ENCODE measurements at places on chromosomes 1 and 21.

- no peak for DNase-seq
These were observed 1530.9 kb upstream of the TPTE start for GRCh38 chr21:8990326-8991087.

- DNase-seq, result no peak
These were observed 33.4 kb upstream of the GPR153 start for GRCh38 chr1:6294080-6294889.

DNA sequence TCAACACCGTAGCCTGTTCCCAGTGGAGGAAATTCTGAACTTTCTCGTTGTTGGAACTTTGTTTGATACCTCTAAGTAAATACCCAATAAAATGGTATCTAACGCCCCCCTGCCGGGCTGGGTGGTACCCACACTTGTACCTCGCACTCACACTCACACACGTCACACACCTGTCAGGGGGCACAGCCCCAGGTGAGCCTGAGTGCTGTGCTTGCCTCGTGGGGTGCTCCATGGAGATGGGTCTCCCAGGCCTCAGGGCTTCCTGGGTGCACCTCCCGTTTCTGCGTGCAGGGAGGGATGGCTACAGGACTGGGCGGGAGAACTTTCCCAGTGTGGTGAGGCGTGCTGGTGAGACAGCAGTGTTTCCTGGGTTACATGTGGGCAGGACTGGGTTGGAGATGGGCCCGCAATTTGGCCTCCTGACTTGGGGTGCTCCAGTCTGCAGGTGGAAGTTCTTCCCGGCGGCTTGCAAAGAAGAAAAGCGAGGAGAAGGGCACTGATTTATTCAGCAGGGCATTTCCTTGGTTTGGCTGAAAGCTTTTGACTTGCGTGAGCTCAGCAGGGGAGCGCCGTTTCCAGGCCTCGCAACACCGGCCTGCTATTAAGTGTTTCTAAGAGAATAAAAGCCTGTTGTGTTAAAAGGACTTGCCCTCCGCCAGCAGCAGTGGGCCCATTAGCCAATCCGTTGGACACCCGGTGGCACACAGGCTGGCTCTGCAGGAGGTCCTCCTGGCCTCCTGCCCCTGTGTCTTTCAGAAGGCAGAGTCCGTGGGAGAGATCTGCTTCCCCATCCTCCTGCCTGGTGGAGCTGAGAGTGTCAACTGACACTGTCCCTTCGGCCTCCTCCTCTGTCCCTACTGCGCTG, 79.7 kb downstream of the KIF26B start:
- DNase-seq, result no peak

GRCh38 chr1:21503706-21504377, 5.4 kb upstream of the ALPL start:
- DNase-seq, result no peak

- DNase-seq, result no peak
These were observed 21.5 kb downstream of the ADGRB2 start for GRCh38 chr1:31742462-31743212.

- no peak for DNase-seq
These were observed 118.0 kb upstream of the PAXBP1 start for GRCh38 chr21:32889596-32889995.

GRCh38 chr1:203327684-203328457, 22.6 kb downstream of the BTG2 start:
- DNase-seq, result peak; percentile 71

Data from stimulated activated naive CD4-positive, alpha-beta T cell treated with Interleukin-2 at 50 U/mL for 16 hours (primary cell).